Spleen (tissue), 13 donors: ENCODE measurements at places on chromosomes 11 and 22. TPM values are rescaled to one million over a fixed set of nuclear protein-coding genes. Genes with fewer than 3 reads are reported as not detected.

The TRIM49D2 gene
- total RNA-seq, result not detected

The TBC1D10A gene
- total RNA-seq, result 32.0 TPM

DNA sequence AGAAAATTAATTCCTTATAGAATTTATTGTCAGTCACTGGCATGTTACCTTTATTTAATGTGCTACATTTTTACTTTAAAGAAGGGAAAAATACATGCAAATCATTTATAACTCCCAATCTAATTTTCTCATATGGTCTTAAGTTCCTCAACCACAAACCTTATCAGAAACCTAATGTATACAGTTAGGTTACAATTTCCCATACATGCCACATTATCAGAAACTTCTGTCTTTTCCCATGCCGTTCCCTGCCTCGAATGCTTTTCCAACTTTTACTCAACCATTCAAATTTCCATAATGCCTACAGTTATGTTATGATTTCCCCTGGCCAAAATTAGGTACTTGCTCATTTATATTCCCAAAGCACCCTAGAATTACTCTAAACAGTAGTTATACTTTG, 13.5 kb downstream of the RSF1 start:
- no peak for DNase-seq

- DNase-seq, result peak; percentile 69
Measured at GRCh38 chr22:49628391-49629260, 199.0 kb downstream of the BRD1 start.

- DNase-seq, result no peak
Measured at GRCh38 chr11:132137981-132138313, 767.5 kb downstream of the NTM start.

- DNase-seq, result no peak
Measured at GRCh38 chr11:34631737-34632104, 10.8 kb downstream of the EHF start.

- DNase-seq, result no peak
Measured at GRCh38 chr11:92892802-92893684, 76.4 kb upstream of the MTNR1B start.

The PGA5 gene
- 1.6 TPM for total RNA-seq

DNA sequence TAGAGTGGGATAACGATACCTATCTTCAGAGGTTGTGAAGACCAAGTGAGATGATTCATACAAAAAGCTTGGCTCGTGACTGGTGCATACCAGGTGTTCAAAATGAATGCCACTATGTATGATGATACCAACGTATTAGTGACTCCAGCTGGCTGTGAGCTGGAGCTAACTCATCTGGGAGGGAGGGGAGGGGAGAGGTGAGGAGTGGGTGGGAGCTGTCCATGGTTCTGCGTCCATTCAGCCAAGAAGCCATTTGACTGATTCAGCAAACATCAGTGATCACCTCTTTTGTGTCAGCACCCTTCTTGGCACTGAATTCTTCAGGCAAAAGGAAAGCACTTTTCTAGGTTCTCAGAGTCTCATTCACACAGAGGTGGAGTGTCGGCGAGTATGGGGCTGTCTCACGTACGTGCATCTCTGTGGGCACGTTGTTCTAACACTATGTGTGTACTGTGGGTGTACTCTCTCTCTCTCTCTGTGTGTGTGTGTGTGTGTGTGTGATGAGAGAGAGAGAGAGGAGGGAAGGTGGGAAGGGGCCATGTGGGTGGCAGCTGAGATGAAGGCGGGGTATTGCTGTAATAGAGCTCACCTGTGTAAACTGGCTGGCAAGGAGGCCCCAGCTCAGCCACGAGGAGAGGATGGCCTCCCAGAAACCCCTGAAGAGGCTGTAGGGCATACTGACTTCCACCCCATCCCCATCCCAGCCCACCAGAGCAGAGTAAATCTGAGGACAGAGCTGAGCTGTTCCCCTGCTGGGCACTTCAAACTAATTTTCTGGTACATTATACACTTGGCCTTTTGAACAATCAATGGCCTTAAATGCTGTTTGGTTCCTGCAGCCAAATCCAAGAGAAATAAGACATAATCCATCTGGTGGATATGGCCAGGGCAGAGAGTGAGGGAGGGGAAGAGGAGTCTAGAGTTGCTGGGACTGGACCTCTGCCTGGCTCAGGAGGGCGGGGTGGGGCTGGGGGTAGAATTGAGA, 96.1 kb upstream of the THY1 start:
- DNase-seq, result no peak

DNA sequence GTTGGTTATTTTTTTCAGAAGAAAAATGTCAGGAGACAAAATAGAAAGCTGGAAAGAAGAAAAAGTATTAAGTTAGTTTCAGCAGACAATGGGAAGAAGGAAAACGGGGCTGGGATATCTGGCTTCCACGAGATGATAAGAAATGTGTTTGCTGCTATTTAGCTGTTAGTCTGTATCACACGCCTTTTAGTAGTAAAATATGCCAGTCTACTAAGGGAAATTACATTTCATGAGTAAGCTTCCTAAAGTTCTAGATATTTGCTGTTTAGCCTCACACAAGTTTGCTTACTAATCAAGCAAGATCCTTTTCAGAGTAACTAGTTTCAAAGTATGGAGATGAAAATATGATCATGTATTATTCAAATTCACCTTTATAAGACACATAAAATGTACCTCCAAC, 1.5 kb downstream of the OR51B4 start:
- no peak for DNase-seq

DNA sequence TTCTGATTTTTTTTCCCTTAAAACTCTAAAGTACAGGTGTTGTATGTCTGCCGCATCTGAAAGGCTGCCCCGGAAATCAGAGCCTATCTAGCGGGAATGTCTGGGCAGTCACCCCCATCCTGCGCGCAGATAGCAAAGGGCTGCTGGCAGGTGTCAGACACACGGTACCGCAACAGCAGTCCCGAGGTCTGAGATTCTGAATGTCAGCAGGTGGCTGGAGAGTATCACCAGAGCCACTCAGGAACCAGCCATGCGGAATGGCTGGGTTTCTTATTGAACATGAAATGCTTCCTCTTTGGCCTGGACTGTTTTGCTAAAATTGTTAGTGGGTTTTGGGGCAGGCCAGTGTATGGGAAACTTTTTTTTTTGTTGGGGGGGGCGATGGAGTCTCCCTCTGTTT, 53.3 kb downstream of the CERK start:
- DNase-seq, result no peak

DNA sequence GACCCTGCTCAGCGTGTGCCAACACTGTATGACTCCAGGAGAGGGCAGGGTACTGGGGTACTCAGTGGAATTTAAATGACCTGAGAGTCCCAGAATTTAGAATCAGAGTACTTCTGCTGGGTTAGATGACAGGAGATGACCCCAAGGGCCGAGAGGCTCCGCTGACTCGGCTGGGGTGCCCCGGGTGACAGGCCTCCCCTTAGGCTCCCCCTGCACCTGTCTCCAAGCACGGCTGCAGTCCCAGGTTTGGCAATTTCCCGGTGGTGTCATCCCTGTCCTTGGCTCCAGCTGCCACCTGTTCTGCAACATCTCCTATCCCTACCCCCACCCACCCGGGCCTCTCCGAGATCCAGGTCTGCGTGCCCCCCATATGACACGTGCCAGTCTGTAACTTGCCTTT, 1.3 kb downstream of the ACTN3 start:
- DNase-seq, result no peak

- DNase-seq, result no peak
Measured at GRCh38 chr11:74534216-74534945, 40.9 kb upstream of the LIPT2 start.

DNA sequence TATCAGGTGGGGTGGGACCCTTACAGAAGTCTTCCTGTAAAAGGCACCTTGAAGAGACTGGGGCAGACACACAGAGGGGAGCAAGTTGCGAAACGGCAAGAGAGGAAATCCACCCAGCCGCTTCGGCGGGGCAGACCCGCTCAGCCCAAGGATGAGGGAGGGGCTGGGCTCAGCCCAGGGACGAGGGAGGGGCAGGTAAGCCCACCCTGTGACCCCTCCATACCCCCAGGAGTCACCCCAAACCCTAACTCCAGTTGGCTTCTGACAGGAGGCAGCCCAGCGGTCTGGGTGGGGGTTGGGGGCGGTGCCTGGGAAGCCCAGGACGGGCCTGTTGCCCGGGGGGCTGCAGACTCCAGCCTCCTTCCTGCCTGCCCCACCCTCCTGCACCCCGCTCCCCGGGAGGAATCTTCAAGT, 965 bp downstream of the OSBPL5 start:
- peak; percentile 74 for DNase-seq

- DNase-seq, result no peak
Measured at GRCh38 chr22:48923165-48923865, 904.4 kb downstream of the BRD1 start.

- no peak for DNase-seq
Measured at GRCh38 chr11:46663277-46663940, 37.0 kb downstream of the ARHGAP1 start.

GRCh38 chr11:35934981-35935380, 8.9 kb upstream of the LDLRAD3 start:
- DNase-seq, result no peak

DNA sequence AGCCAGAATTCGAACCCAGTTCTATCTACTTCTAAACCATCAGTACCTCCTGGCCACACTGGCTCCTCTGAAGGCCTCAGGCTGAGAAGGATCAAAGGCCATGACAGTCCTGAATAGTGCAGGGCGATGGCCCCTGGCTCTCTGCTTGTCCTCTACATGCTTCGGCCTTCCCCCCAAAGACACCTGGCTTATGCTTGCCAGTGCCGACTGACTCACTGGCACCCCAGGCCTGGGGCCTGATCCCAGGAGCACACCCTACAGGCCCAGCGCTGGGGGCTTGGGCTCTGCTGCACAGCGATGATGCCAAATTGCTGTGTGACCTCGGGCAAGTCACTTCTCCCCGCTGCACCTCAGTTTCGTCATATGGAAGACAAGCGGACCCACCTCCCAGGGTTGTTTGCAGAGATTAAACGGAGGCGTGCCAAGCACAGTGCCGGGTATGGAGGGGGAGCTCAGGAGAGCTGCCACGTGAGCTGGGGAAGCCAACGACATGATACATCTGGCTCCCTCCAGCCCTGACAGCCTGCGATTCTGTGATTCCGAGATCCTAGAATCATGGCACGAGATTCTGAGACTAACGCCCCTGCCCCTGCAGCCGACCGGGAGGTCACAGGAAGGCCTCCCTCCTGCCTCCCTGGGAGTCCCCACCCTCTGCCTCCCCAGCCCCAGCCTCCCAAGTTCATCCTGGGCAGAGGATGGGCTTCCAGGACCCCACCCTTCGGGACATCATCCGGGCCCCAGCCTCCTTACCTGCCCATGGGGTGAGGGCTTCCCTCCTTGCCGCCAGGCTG, 1.0 kb downstream of the SSTR3 start:
- peak; percentile 67 for DNase-seq
